ENCODE measurements at places on chromosomes 4 and X.

- no peak for DNase-seq
Measured at GRCh38 chr4:107570952-107571351, 149.1 kb downstream of the PAPSS1 start.

DNA sequence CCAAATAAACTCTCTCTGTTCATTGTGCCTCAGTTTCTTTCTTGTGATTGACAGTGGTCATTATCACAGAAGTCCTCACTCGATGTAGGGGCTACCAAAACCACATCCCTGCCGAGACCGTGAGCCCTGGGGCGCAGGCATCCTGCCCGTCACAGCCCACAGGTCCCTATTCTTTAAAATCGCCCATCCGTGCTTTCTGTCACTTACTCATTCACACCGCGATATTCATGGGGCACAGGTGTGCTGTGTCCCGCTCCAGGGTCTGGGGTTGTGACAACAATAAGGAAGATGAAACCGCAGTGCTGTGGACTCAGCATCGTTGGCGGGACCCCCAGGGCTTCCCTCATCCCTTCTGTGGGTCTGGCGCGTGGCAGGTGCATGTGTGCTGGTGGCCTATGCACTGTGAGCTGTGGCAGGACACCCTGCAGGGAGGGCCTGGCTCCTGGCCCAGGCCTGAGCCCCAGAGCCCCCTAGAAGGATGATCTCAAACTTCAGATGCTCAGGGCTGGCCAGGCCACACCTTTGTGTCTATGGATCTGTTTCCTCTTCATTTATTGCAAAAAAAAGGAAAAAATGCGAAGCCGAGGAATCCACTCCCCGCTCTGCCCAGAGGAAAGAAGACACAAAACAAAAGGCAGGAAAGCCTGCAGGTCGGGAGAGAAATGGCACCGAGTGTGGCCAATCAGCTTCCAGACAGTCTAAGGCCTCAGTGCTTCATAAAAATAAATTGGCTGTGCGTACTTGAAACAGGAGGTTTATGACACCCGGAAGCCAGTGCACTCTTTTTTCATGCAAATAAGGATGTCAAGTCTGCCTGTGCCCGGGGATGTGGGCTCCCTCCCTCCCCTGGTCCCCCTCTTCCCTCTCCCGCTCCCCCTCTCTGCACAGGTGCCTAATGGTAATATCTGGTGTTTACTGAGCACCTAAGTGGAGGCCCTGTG lies 109.5 kb upstream of the ADRA2C start:
- no peak for DNase-seq

DNA sequence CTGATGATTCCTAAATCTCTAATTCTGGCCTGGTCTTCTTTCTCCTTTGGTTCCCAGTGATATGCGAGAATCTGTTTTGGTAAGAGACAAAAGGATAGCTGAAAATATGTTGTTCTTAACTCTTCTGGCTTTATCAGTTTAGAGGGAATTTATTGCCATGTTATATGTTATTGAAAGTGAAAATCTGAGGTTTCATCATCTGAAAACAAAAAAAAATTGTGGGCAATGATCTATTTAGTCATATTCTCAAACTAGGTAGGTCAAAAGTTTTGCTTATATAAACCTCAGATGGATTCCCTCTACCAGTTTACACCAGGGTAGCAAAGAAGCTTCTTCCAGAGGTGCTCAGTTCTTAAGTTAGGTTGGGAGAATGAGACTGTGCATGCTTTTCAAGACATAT lies 103.6 kb downstream of the ITM2A start:
- no peak for DNase-seq

- DNase-seq = no peak
Measured at GRCh38 chrX:50003467-50003866, 81.1 kb downstream of the CLCN5 start.

DNA sequence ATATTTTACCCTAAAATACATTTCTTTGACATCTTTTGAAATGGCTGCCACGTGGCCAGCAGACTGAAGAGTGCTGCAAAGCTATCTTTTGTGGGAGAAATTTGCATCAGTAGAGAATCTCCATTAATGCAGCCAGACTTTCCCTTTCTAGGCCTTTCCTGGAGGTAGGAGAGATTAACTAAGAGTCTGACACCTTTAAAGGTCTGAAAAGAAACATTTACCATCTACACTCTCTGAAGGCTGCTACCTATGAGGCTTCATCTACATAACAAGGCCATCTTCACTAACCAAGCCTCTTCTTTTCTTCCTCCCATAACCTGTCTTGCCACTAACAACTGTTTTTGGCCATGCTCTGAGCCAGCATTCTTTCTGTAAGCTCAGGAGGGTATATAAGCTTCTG lies 17.8 kb upstream of the SPRY1 start:
- DNase-seq = no peak

GRCh38 chr4:12691168-12691567 lies 793.0 kb downstream of the RAB28 start:
- no peak for DNase-seq

DNA sequence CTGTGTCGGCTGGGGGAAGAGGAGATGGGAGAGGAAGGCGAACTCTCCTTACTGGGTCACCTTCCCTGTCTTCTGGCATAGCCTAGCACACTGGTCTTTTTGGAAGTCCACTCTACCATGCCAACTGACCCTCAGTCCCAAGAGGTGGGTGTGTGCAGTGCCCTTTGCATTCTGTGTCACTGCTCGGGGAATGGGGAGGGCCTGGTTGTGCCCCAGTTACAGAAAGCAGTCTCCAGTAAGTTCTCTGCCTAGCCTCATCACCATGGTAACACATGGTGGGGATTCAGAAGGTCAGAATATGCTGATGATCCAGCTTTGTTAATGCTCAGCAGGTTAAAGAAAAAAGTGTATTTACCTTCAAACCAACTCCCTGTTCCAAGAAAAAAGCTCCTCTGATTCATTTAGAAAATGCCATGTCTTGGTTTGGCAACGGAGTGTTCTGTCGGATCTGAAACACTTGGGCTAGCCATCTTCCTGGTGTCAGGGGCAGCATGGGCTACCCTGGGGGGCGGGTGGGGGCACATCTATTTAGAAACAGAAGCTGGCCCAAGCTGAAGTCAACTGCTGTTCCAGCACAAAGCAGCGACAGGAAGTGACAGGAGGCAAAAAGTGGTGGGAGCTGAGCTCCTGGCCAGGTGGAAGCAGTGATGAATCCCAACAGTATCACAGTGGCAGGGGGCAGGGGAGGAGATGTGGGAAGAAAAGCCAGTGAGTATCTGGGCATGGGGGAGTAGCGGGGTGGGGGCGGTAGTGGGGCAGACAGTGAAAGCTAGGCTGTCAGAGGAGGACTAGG lies 37.0 kb downstream of the NSG1 start:
- DNase-seq = no peak

DNA sequence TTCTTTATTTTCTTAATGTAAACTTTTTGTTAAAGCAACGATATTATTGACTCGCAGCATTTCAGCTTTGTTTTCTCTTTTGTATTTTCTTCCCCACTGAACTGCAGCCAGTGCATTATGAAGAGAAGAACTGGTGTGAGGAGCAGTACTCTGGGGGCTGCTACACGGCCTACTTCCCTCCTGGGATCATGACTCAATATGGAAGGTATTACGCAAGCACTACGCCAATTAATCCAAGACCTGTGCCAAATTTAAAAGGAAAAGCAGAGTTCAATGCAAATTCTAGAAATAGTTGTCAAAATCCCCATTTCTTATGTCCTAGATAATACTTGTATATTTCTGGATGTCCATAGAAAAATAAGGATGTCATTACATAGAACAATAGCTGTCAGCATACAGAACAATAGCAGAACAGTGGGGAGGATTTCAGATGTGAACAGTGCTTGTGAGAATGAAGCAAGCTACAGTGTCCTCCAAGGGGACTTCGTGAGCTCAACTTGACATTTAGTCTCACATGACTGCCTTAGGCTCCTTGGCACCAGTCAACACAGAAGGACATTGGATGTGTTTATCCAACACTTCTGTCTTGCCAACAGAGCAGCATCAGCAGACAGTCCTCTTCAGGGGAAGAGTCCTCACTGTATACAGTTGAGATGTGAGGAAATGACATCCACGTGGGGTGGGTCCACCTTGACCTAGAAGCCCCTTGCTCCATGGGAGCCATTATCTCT lies 85.9 kb downstream of the MAOA start:
- DNase-seq = peak; percentile 74

GRCh38 chr4:77959566-77960338 lies 97.1 kb downstream of the MRPL1 start:
- DNase-seq = peak; percentile 76

GRCh38 chr4:37450309-37450708 lies 205.8 kb downstream of the NWD2 start:
- no peak for DNase-seq

DNA sequence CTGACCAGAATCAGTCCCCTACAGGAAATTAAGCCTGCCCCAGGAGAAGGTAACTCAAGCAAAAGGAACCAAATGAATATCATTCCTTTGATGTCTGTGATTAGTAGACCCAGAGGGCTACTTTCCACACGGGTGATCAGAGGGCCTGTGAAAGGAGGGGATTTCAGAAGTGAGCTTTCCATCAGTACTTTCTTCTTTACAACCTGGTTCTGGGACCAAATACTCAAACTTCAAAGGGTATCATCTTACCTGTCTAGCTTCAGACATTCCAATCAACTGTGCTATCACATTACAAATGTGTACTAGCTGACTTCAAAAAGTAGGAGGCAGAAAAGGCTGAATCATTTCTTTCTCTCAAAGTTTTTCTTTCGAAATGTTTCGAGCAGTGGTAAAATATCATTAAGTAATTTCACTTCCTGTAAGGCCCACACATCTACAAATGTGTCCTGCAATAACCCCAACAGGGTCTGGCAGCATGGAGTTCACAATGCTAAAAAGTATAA lies 23.9 kb downstream of the ACSL4 start:
- peak; percentile 75 for DNase-seq

- peak; percentile 23 for DNase-seq
Measured at GRCh38 chr4:166293556-166293955, 420.5 kb downstream of the TLL1 start.

- peak; percentile 60 for DNase-seq
Measured at GRCh38 chr4:8267077-8267476, 2.5 kb upstream of the HTRA3 start.

DNA sequence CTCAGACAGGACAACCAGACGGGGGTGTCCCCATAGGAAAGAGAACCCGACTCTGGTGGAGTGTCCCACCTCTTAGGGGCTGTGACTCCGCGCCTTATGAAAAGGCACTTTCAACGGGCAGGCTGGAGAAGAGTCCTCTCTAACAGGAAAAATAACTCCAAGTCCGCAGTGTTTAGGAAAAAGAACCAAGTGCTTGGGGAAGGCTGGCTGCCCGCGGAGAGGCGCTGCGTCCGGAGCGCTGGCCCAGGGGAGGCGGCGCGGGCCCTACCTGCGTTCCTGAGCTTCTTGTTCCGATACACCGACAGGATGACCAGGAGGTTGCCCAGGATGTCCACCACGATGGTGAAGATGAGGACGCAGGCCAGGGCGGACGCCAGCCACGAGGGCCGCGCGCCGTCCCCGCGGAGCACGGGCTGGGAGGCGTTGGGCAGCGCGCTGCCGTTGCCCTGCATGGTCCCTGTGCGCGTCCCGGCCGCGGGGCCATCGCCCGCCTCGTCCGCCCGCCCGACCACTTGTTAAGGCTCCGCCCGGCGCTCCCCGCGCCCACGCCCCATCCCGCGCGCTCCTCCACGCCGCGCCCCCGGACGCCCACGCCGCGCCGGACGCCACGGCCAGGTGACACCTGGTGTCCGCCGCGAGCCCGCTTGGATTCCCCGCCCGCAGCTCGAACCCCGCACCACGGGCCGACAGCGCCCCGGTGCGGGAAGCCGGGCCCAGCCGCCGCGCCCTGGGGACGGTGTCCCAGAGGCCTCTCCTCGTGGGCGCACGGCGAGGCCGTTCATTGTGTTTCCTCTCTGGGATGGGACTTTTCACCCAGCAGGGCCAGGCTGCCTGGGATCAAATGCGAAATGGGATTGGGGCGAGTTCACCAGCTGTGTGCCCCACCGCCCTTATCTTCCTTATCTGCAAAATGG lies at the start of gene MTNR1A:
TSS of gene MTNR1A (minus strand) at position 654 of the 914 bp plus-strand sequence. CDS start at position 452, 202 bp downstream.
- DNase-seq = peak; percentile 13

- no peak for DNase-seq
Measured at GRCh38 chr4:169025184-169025583, 15.1 kb upstream of the CBR4 start.

DNA sequence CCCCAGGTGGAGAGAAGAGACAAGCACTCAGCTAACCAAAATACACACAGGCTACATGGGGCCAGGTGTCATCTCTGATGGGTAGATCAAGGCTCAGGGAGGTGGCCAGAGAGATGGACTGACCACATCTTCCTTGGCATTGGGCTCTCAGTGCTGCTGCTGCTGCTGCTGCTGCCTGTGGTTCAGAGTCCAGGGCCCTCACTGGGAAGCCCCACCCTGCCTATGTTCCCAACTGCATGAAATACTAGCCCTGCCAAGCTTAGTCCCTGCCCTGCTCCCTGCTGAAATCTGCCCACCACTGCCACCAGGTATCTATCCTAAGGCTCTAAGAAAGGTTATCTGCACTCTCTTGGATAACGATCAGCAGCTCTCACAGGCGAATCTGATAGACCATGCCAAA lies 118.7 kb downstream of the EFHC2 start:
- DNase-seq = no peak

- no peak for DNase-seq
Measured at GRCh38 chr4:185645403-185645802, 110.1 kb upstream of the PDLIM3 start.

DNA sequence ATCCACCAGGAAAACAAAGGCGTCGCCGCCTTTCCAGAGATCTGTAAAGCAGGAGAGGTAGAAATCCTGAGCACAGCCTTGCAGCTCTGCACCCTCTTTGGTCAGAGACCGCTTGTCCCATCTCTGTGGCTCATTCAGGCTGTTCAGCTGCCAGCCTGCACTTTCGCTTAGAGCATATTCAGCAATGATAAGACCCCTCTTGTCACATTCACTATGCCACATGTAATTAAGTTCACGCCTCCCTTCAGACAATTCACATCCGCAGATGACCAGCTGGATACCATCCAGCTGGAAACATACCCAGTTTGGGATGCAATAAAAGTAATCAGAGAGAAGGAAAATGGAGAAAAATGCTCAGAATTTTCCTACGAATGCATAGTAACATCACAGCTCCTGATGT lies 335.4 kb downstream of the UNC5C start:
- no peak for DNase-seq

DNA sequence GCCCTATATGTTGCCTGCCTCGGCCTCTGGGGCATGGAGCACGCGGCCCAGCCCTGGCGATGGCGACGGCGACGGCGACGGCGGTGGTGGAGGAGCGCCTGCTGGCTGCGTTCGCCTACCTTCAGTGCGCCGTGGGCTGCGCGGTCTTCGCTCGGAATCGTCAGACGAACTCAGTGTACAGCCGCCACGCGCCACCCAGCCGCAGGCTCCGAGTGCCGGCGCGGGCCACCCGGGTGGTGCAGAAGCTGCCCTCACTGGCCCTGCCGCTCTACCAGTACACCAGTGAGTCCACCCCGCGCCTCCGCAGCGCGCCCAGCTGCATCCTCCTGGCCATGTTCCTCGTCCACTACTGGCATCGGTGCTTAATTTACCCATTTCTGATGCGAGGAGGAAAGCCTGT lies 83.7 kb upstream of the F9 start:
- DNase-seq = no peak

DNA sequence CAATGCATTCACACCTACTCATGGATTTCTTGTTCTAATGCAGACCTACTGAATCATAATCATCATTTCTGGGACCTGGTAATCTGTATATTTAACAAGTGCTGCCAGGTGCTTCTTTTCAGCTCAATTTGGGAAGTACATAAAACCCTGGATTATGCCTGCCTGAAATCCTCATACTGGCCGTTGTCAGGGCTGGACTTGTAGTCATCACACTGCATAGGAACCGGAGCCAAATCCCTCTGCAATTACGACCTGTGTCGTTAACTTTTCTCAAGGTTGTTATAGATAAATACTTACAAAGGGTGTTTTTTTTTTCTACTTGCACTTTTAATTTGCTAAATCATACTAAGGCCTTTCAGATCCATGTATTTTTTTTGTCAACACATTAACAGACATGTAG lies 294.9 kb upstream of the PRPS2 start:
- DNase-seq = no peak

- DNase-seq = no peak
Measured at GRCh38 chrX:129739578-129739977, 799 bp downstream of the XPNPEP2 start.
